ENCODE measurements at places on chromosomes 5 and 9.

DNA sequence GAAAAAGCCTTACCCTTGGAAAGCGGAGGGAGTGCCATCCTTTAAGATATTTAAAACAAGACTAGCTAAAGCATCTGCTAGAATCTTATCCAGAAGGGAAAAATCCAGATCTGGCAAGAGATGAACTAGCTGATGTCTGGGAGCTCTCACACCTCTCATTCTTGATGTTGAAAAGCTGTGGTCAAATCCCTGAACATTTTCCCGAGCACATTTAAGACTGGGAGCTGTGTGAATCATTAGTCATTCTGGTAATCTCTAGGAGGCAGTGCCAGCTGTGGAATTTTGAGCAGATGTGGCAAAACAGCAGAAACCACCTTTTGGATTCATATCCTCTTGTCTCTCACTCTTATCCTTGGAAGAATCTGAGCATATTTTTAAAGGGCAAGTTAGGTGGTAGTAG lies 218.0 kb downstream of the MAN2A1 start:
- no peaks in the 10 kb centered on the region for H3K4me1 ChIP-seq
- no peaks in the 10 kb centered on the region for H3K36me3 ChIP-seq

- H3K27ac ChIP-seq: no peak overlapping the region
- no peak for DNase-seq
- H3K36me3 ChIP-seq: no peaks in the 10 kb centered on the region
- H3K4me1 ChIP-seq: no peaks in the 10 kb centered on the region
- H3K4me3 ChIP-seq: no peak overlapping the region
- peaks cover 5% of the 10 kb centered on the region for H3K27me3 ChIP-seq
Observed at GRCh38 chr5:169121630-169122420, 179.1 kb downstream of the SLIT3 start.

GRCh38 chr5:73446631-73447529 lies 1.7 kb downstream of the FOXD1 start:
- H3K27ac ChIP-seq: no peak overlapping the region
- peaks cover 3% of the 10 kb centered on the region for H3K36me3 ChIP-seq
- H3K4me1 ChIP-seq: peaks cover 14% of the 10 kb centered on the region
- H3K4me3 ChIP-seq: peak overlapping the region; percentile 54
- DNase-seq: peak; percentile 41

DNA sequence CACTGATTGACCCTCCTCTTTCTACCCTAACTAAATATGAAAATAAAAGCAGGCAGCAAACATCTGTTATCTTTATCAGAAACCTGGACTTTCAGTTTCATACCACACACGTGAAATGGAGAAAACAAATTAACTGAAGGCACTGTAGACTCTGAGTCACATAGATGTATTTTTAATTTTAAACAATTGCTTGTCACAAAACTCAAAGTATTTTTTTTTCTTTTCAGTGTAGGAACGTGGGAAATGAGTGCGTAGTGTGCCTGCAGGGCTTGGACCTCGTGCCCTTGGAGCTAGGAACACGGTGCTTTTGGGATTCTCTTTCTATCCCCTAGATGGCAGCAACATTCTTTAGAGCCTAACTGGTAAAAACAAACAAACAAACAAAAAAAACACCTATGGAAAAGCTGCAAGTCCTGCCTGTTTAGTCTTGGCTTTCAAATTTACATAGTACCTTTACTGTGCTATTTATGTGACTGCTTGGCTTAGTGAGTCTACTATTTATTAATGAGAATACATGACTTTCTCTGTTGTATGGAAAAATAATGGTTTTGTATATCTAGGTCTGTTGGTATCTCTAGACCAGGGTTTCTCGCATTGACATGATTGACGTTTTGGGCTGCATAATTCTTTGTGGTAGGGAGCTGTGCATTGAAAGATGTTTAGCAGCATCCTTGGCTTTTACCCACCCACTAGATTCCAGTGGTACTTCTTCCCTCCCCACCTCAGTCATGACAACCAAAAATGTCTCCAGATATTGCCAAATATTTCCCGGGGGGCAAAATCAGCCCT lies 16.8 kb upstream of the ACTBL2 start:
- H3K27me3 ChIP-seq: peaks cover 21% of the 10 kb centered on the region
- peak overlapping the region; percentile 66 for H3K4me3 ChIP-seq
- DNase-seq: no peak
- no peaks in the 10 kb centered on the region for H3K36me3 ChIP-seq
- H3K27ac ChIP-seq: no peak overlapping the region

GRCh38 chr5:1351156-1351555 lies 6.3 kb upstream of the CLPTM1L start:
- no peak overlapping the region for H3K4me3 ChIP-seq
- no peak for DNase-seq
- H3K4me1 ChIP-seq: peaks cover 3% of the 10 kb centered on the region
- peaks cover 12% of the 10 kb centered on the region for H3K27me3 ChIP-seq

DNA sequence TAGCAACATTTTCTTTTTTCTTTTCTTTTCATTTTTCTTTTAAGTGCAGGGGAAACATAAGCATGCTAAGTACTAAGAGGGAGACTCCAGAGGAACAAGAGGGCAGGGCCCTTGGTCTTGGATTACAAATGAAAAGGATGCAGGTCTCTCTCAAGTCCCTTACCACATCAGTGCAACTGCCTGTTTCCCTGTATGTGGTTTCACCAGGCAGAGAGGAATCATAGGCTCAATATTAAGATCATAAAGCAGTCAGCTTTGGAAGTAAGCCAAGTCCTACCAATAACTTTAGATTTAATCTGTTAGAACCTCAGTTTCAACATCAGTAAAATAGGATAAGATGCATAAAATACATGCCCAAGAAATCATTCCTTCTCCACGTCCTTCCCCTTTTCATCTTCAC lies 422.7 kb upstream of the PAPPA start:
- H3K27ac ChIP-seq: no peak overlapping the region
- DNase-seq: no peak
- no peaks in the 10 kb centered on the region for H3K27me3 ChIP-seq
- no peak overlapping the region for H3K4me3 ChIP-seq
- no peaks in the 10 kb centered on the region for H3K36me3 ChIP-seq
- H3K4me1 ChIP-seq: no peaks in the 10 kb centered on the region

DNA sequence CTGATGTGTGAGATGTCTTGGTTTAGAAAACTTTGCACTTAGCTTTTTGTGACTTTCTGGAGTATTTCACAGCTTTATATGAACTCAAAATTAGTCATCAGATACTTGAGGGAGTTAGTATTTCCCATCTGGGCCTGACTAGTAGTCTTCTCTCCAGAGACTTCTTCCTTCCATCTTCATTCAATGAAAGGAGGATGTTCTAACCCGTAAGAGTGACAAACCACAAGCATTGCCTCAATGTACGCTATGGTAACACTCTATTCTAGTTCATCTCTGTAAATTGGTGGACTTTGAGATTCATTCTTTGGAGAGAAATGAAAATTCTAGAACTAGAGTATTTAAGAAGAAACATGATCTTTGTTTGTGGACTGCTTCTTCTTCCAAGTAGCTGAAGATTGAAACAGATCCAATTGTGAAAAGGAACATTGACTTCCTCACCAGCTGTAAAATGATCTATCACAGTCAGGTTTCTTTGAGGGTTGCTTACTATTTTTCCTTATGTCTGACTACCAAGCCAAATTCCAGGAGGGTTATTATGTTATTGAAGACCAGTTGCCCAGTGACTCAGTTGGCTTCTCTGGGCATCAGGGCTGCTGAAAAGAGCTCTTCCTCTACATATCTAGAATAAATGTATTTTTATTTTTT lies 157.6 kb downstream of the SLC12A2 start:
- H3K27ac ChIP-seq: no peak overlapping the region
- no peak overlapping the region for H3K4me3 ChIP-seq
- no peak for DNase-seq

DNA sequence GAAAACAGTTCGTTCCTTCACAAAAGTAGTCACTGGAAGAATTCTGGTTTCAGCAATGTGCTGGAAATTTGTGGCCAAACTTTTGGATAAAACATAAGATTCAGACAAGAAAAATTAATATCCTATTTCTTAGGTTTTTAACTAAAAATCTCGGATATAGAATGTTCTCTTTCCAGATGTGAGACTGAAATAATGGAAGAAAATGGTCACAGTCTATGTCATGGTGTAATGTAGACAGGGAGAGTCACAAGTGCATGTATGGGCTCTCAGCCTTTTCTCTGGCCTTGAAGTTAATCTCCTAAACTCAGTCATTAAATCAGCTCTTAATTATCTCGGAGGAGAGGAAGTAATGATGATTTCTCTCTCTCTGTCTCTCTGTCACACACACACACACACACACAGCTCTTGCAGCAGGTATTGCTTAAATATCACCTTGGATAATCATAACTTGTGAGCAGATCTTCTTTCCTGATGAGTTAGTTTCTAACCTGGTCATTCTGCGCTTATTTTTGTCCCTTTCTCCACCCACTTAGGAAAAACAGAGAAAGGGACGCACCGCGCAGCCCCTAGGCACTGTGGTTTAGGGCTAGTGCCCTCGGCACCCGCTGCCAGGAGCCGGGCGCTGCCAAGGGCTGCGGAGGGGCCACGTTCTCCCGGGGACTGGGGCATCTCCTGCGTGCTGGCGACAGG lies 672 bp upstream of the ITGA2 start:
- H3K4me3 ChIP-seq: peak overlapping the region; percentile 81
- H3K27ac ChIP-seq: peak overlapping the region; percentile 62
- H3K27me3 ChIP-seq: peaks cover 35% of the 10 kb centered on the region
- peaks cover 14% of the 10 kb centered on the region for H3K36me3 ChIP-seq

- H3K36me3 ChIP-seq: peaks cover 37% of the 10 kb centered on the region
- no peaks in the 10 kb centered on the region for H3K4me1 ChIP-seq
- H3K4me3 ChIP-seq: no peak overlapping the region
- DNase-seq: no peak
- no peaks in the 10 kb centered on the region for H3K27me3 ChIP-seq
- no peak overlapping the region for H3K27ac ChIP-seq
Observed at GRCh38 chr5:61151893-61152292, 10.4 kb downstream of the SMIM15 start.

DNA sequence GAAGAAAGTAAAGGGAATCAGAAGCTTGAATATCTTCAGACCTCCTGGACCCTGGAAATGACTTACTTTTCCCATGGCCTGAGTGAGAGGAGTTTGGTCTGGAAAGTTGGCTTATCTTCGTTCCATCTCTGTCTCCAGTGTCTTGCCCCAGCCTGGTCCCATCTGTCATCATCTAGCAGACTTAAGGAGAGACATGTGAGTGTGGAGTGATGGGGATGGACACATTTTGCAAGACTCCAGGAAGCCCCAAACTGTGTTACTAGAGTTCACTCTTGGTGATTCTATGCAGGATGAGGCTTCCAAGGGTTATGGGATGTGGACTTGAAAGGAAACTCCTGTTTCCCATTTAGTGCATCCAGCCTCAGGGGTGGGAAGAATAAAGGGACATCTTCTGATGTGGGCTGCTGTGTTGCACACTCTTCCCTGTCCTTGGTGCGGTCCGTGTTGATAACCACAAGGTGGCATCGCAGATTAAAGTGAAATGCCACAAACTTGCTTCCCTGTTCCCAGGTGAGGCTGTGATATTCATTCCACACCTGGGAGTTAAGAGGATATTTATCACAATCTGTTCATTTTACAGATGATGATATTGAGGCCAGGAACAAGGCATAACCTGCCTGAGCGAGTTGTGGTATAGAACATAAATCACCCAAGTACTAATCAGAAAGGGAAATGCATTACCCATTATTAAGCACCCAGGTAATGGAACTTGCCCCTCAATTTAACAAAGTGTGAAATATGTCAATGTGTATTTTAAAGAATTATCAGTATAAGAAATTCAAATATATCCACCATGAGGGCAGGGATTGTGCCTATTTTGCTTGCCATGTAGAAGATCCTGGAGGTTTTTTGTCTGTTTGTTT lies 269.9 kb upstream of the PAPPA start:
- H3K27ac ChIP-seq: no peak overlapping the region
- H3K27me3 ChIP-seq: no peaks in the 10 kb centered on the region
- H3K4me3 ChIP-seq: no peak overlapping the region
- DNase-seq: no peak
- H3K36me3 ChIP-seq: no peaks in the 10 kb centered on the region

DNA sequence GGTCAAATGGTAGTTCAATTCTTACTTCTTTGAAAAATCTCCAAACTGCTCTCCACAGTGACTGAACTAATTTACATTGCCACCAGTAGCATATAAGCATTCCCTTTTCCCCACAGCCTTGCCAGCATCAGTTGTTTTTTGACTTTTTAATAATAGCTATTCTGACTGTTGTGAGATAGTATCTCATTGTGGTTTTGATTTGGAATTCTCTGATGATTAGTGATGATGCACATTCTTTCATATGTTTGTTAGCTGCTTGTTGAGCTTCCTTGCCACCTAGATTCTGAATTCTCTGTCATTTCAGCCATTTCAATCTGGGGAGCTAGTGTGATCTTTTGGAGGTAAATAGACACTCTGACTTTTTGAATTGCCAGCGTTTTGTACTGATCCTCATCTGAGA lies 24.0 kb downstream of the CDK20 start:
- no peak overlapping the region for H3K27ac ChIP-seq
- no peaks in the 10 kb centered on the region for H3K4me1 ChIP-seq

DNA sequence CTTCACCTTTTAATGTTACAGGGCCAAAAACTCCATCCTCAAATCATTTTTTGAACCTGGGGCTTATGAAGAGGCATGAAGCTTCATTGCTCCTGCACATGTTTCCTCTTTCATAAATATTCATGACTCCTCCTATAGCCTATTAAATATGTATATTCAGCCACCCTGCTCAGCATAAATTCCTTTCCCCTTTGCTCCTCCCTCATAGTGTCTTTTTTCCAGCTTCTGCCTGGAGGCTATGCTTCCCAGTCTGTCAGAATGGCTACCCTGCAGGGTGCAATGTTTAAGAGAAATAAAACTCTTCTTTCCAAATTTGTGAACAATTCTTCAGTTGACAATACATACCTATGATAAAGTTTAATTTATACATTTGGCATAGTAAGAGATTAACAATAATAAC lies 1082.9 kb upstream of the CDH18 start:
- no peaks in the 10 kb centered on the region for H3K4me1 ChIP-seq
- H3K4me3 ChIP-seq: no peak overlapping the region
- H3K27ac ChIP-seq: no peak overlapping the region
- DNase-seq: no peak
- H3K36me3 ChIP-seq: no peaks in the 10 kb centered on the region
- no peaks in the 10 kb centered on the region for H3K27me3 ChIP-seq

GRCh38 chr5:67494186-67494855 lies 297.7 kb upstream of the CD180 start:
- no peaks in the 10 kb centered on the region for H3K27me3 ChIP-seq
- H3K4me1 ChIP-seq: no peaks in the 10 kb centered on the region
- peak overlapping the region; percentile 36 for H3K27ac ChIP-seq
- no peak for DNase-seq
